Prostate gland (tissue), 2 donors: ENCODE measurements at places on chromosomes 1 and 21. TPM values are rescaled to one million over a fixed set of nuclear protein-coding genes. Genes with fewer than 3 reads are reported as not detected.

Gene CACNA1S
- 0.55 TPM for total RNA-seq

Gene S100A7
- total RNA-seq = not detected

Gene CD2
- 0.57 TPM for total RNA-seq

Gene CGN
- 23.2 TPM for total RNA-seq

Gene TDRKH
- total RNA-seq = 25.0 TPM

Gene GNPAT
- total RNA-seq = 45.2 TPM

Gene CD1C
- total RNA-seq = not detected

Gene MROH7
- 5.2 TPM for total RNA-seq

Gene RNU1-1
- under 0.01 TPM for total RNA-seq

Gene CLCNKB
- 1.0 TPM for total RNA-seq

Gene CD247
- 0.96 TPM for total RNA-seq

Gene CNR2
- not detected for total RNA-seq

Gene GLIS1
- total RNA-seq = 8.1 TPM

Gene PCSK9
- total RNA-seq = not detected

Gene FAM3B
- total RNA-seq = 63.6 TPM

Gene HNRNPR
- 88.1 TPM for total RNA-seq

Gene OR6P1
- total RNA-seq = not detected

Gene SH2D5
- total RNA-seq = not detected

Gene GRIK1
- total RNA-seq = not detected

Gene GJA4
- total RNA-seq = 15.9 TPM

Gene DNAJC28
- 4.4 TPM for total RNA-seq

Gene PRAMEF5
- total RNA-seq = not detected

Gene FCN3
- 0.82 TPM for total RNA-seq

Gene CLEC20A
- total RNA-seq = not detected

Gene OR2L3
- 0.41 TPM for total RNA-seq

Gene ACOT7
- 24.9 TPM for total RNA-seq

Gene RNF115
- 21.4 TPM for total RNA-seq

Gene PLXNA2
- 8.9 TPM for total RNA-seq

Gene DMBX1
- not detected for total RNA-seq

Gene SPRR5
- not detected for total RNA-seq

Gene LCE3E
- total RNA-seq = not detected

Gene AMY1B
- not detected for total RNA-seq

Gene CD34
- 47.7 TPM for total RNA-seq

Gene OR2T29
- not detected for total RNA-seq

Gene ASCL5
- not detected for total RNA-seq

Gene AIRE
- total RNA-seq = not detected

Gene VPS45
- total RNA-seq = 29.6 TPM

Gene RORC
- total RNA-seq = 51.8 TPM

Gene CA6
- total RNA-seq = not detected

Gene KCNK1
- 4.0 TPM for total RNA-seq

Gene RASAL2
- total RNA-seq = 9.2 TPM

Gene NDUFV3
- total RNA-seq = 42.1 TPM

Gene SARS1
- total RNA-seq = 123 TPM

Gene HES4
- total RNA-seq = 82.6 TPM

Gene FYB2
- 7.8 TPM for total RNA-seq

Gene MATN1
- total RNA-seq = 0.34 TPM

Gene MCOLN3
- 0.23 TPM for total RNA-seq

Gene OR2M7
- not detected for total RNA-seq
